ENCODE measurements at places on chromosomes 2 and 18.

- no peak for DNase-seq
Measured at GRCh38 chr2:191885650-191886049, 38.8 kb upstream of the CAVIN2 start.

- DNase-seq, result no peak
Measured at GRCh38 chr2:55581435-55581834, 36.0 kb downstream of the PPP4R3B start.

- DNase-seq, result no peak
Measured at GRCh38 chr2:88866756-88867155, 175.3 kb downstream of the RPIA start.

GRCh38 chr18:46705521-46705920 lies 48.5 kb upstream of the LOXHD1 start:
- DNase-seq, result peak; percentile 73

- peak; percentile 86 for DNase-seq
Measured at GRCh38 chr18:48563027-48563426, 24.2 kb downstream of the CTIF start.

- DNase-seq, result no peak
Measured at GRCh38 chr2:51516667-51517066, 484.7 kb upstream of the NRXN1 start.

DNA sequence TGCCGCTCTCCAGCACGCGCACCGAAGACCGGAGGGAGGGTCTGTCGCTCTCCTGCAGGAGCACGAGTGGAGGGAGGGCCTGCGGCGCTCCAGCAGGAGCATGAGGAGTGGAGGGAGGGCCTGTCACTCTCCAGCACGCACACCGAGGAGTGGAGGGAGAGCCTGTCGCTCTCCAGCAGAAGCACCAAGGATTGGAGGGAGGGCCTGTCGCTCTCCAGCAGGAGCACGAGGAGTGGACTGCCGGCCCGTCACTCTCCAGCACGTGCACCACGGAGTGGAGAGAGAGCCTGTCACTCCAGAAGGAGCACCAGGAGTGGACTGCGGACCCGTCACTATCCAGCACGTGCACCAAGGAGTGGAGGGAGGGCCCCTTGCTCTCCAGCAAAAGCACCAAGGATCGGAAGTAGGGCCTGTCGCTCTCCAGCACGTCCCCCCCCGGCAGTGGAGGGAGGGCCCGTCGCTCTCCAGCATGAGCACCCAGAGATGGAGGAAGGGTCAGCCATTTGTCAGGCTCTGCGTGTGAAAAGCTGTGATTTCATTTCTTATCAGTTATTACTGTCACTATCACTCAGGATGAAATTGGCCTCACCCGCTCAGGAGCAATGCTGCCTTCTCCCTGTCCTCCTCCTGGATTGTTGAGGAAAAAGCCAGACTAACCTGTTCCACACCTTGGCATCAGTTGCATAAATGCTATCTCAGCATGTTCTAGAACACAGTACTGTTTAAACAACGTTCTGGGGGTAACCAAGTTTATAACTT lies 35.9 kb downstream of the ADI1 start:
- DNase-seq, result peak; percentile 81

DNA sequence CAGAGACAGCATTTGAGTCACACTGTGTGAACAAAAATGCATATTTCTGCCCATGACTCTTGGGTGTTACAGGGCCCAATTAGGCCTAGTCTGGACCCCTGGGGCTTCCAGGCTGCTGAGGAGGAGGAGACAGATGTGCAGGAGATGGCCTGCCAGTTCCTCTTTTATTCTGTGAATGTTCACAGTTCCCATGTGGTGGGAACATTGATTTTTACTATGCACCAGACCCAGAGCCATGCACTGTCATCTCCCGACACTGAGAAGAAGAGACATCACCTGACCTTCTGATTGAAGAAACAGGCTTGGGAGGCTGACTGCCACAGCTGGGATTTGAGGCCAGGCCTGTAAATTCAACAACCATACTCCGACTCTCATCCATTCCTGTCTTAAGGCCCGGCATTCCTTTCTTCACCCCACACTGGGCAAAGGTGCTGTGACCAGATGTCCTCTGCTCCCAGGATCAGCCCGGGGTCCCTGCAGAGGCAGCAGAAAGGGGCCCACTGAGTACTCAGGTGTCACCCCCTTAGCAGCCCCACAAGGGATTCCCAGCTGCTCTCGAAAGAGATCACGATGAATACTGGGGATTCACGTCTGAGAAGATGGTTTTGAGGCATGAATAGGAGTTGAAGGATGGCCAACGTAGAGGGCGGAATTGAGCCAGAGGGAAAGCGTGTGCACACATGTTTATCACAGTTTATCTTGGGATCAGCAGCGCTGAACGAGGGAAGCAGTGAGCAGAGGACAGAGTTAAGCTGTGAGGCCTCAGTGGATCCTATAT lies 3.6 kb upstream of the TFCP2L1 start:
- DNase-seq, result no peak

GRCh38 chr2:48397281-48397680 lies 132.7 kb upstream of the STON1 start:
- DNase-seq, result no peak

GRCh38 chr2:168357797-168358472 lies 98.1 kb upstream of the CERS6 start:
- DNase-seq, result no peak

DNA sequence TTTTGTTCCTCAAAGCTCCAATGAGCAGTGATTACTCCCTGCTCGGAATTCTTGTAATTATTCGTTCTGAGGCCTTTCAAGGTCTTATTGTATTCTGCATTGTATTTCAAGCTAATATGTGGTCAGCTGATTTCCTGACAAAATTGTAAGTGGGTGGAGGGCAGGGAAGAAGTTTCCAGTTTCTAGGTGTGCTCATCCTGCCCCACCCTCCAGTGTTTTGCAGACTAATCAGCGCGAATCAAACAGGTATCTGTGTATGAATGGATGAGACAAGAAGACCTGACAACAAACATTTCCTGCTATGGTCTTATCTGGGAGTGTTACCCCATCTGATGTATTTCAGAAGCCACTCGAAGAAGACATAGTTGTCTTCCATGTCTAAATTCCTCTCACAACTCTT lies 35.3 kb downstream of the MYCN start:
- no peak for DNase-seq

DNA sequence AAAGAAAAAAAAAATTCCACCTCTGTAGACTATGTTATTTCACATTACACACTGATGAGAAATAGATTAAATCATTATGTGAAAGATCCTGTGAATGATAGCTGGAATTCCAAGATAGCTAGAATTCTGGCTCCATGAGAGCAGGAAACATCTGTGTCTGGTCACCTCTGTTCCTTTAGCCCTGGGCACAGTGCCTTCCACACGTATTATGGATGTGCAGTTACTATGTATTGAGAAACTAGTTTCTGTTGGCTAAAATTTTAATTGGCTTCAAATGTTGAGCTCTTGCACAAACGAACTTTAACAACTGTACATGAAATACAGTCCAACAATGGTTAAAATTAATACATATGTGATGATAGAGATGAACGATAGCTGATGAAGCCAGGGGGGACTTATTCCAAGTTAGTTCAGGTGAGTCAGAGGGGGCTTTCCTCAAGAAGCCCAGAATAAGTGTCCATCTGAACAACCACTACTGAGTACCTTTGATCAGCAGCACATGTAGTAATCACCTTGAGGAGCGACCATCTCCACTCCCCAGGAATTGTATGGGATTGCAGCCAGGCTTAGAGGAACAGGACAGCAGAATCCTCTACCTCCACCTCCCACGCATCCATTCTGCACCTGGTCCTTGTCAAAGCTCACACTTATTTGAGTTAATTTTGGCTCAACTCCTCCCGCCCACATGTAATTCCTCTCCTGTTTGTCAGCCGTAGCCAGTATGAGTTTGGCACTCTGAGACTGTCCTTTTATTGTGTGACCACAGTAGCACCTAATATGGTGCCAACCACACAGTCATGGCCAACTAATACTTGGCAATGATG lies 68.6 kb downstream of the NABP1 start:
- no peak for DNase-seq

DNA sequence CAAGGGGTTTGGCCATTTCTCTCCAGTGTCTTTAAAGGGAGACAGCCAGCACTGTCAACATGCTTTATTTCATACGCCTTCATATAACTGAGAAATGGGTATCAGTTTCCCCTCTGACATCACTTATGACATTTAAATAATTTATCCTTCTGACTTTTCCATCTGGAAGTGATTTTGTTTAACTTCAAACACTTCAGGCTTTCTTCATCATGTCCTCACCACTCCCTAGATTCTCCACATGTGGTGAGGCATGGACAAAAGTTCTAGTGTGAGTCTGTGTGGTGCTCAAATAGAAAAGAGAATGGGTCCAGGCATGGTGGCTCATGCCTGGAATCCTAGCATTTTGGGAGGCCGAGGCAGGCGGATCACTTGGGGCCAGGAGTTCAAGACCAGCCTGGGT lies 158.6 kb downstream of the TXNL1 start:
- no peak for DNase-seq

DNA sequence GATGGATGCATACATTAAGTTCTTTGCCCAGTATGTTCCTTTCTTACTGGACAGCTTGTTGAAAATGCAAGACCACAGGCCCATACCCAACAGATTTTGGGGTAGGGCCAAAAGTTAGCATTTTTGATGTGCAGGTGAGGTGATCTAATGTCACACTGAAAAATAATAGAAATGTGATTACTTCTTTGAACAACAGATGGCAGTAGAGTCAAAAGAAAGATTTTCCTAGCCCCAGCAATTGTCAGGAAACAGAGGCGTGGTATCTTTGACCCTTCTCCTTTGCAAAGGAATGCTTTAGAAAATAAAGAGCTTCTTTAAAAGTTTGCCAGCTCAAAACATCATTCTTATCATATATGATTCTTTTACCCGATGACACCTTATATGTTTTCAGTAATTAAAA lies 343.6 kb upstream of the SYT4 start:
- DNase-seq, result no peak

- no peak for DNase-seq
Measured at GRCh38 chr2:80525152-80525551, 220.6 kb upstream of the LRRTM1 start.

DNA sequence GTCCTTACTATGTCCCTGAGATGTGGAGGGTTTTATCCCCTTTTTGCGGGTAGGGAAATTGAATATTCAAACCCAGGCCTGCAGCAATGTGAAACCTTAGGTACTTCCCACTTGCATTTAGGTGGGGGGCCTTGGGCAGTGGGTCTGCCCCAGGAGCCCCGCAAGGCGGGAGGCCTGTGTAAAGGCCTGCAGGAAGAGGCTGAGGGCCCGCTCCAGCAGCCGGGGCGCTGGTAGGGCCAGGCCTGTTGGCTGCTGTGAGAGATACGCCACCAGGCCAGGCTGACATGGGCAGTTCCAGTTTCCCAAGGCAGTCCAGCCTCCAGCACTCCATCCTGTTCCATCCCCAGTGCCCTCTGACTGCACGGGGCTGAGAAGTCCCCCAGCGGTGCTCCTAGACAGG lies 64.2 kb downstream of the GBX2 start:
- no peak for DNase-seq

GRCh38 chr2:186546846-186547245 lies 43.0 kb upstream of the ITGAV start:
- no peak for DNase-seq

DNA sequence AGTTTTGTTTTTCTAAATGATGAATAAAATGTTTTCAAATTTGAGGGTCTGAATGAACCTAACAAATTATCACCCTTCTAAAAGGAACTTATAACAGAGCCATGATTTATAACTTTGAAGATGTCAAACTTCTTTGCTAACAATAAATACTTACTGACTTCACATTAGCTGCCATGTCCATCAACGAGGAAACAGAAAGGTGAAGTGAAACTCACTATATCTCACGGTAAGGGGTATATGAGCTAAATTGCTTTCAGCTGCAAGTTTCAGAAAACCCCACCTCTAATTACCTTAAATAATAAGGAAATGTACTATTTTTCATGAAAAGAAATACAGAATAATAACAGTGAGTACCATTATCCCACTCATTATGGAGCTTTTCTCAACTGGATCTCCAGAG lies 350.8 kb upstream of the NT5C1B start:
- DNase-seq, result no peak
